ENCODE measurements at places on chromosomes 13 and 19.

GRCh38 chr13:60152114-60152513, 11.6 kb downstream of the DIAPH3 start:
- no peak for DNase-seq

- no peak for DNase-seq
Observed at GRCh38 chr13:35690581-35691207, 214.2 kb upstream of the MAB21L1 start.

- no peak for DNase-seq
Observed at GRCh38 chr13:73372666-73373627, 314.1 kb downstream of the KLF5 start.

DNA sequence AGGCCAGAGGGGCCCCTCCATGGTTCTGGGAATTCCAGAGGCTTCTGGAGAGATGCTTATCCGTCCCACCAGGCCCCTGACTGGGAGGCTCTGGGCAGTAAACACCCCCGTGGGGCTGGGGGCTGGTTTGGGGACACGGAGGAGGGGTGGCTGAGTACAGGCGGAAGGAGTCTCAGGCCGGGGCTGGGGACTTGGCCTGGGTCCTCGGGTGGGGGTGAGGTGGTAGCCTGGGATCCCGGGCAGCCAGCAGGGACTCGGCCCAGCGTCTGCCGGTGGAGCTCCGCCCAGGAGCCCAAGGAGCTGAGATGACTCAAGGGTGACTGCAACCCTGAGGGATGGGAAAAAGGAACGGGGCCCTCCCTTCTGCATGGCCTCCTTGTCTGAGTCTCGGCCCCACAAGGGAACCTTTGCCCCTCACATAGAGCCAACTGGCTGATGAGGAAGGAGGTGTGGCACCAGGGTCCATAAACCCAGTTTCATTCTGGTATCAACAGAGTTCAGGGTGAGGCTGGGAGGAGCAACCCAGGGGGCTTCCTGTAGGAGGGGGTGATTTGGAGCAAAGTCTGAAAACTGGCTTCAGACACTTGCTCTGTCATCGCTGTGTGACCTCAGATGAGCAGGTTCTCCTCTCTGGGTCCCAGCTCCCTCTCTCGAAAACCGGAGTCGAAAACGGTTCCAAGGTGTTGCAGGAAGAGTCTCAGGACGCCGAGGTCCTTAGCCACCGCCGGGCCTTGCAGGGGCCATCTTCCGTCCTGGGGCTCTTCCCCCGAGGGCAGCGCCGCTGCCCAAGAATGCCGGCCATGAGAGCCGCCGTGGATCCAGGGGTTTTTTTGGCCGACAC, 809 bp downstream of the MISP start:
- peak; percentile 81 for DNase-seq

- peak; percentile 62 for DNase-seq
Observed at GRCh38 chr19:46785054-46785979, 3.1 kb downstream of the SLC1A5 start.

DNA sequence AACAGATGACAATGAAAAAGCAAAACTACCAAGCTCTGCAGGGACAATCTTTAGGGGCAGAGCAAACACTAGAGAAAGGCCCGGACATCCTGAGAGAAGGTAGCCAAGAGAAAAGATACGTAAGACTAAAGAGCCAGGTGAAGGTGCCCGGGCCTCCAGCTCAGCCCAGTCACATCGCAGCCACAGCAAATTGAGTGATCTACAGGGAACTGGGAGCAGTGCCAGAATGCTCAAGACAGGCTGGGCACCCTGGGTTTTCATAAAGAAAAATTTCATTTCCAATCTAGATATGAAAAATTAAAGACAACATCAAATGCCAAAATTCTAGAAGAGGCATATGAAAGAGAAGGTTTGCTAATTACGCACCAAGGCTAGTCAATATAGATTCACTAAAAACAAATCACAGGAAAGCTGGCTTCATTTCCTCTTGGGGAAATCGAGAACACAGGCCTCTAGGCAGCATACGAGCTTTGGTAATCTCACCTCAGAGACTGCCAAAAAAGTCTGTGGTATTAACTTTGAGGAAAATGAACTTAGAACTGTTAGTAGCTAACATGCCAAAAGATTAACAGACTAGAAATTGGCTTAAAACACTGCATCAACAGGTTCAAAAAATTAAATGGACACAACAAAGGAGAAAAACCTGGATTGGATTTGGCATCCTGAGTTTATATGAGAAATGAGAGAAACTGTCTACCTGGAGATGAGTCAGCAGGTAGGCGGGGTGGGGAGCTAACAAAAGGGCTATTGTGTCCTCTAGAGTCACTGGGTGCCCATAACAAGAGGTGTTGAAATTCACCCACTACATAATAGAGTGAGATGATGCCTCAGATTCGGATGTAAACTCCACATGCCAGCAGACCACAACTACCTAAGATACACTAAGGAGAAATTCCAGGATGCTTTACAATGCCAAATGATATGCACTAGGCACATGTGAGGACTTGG, 6.6 kb downstream of the ANKRD10 start:
- DNase-seq = peak; percentile 17

DNA sequence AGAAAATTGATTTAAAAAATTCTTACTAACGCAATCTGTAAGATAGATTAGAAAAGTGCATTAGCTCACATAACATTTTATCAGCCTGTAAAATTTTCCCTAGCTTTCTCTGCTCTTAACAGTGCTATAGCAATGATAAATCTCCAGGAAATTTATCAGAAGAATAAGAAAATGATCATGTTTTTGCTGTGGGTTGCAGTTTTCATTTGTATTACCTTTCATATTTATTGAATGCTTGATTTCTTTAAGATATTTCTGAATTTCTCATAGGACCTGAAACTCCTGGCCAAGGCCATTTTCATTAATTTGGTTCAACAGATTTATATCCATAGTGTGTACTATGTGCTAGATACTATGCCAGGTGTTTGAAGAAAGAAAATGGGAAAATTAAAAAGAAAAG, 130.3 kb upstream of the STARD13 start:
- DNase-seq = no peak

GRCh38 chr19:651114-651818, 11.6 kb downstream of the FGF22 start:
- DNase-seq = no peak

DNA sequence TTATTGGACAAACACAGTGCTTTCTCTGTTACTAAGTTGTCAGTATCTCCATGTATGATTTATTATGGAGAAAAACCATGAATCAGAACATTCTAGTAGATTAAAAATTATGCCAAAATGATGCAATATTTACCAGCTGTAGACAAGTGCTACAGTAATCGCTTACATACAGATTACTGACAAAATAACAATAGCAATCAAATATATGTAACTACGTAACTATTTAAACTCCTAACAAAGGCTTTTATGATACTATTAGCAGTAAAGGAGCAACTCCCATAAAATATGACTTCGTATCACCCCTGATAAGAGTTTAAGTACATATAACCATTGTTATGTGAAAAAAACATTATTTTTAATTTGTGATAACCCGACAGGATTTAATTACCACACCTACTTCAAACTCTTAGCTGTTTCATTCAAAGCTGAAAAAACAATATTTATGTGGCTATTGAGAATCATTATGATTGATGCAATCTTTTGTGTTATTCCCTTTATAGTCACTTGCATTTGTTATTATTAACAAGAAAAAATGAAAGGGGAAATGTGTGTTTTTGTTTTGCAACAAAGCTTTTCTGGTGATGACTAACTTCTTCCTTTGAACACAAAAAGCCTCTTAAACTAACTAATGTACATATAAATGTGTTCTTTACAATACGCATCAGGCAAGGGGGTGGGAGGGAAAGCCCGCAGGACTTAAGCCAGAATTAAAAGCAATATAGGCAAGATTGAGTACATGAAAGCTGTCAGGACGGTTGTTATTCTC, 147.4 kb downstream of the ABCC4 start:
- DNase-seq = no peak

- DNase-seq = peak; percentile 34
Observed at GRCh38 chr13:23790577-23791170, 98.5 kb downstream of the MIPEP start.

- DNase-seq = no peak
Observed at GRCh38 chr19:793806-794205, 3.4 kb upstream of the PTBP1 start.

DNA sequence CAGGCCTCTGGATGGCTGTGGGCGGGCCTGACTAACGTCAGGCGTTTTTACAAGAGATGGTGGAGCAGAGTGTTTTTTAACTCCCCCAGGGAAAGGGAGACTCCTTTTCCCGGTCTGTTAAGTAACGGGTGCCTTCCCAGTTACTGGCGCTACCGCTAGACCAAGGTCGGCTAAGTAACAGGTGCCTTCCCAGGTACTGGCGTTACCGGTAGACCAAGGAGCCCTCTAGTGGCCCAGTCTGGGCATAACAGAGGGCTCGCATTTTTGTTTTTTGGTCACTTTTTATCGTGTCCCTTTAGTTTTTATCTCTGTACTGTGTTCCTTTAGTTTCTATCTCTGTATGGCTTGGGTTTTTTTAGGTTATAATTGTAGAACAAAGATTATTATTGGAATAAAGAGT, 10.0 kb downstream of the ZNF383 start:
- no peak for DNase-seq

DNA sequence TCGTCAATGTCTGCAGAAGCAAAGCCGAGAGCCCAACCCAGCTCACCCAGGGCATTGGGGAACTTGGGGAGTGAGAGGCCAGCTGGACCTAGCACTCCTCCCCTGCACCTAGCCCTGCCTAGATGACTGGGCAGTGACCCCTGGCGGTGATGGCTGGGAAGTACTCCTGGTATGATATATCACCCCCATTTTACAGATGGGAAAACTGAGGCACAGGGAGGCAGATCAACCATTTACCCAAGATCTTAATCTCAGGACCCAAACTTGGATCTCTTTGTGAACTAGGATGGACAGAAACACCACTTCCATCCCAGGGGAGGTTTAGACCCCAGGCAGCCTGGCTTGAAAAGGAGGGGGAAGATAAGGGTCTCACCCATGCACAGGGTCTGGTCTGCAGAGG, 43.5 kb downstream of the CCL25 start:
- no peak for DNase-seq

DNA sequence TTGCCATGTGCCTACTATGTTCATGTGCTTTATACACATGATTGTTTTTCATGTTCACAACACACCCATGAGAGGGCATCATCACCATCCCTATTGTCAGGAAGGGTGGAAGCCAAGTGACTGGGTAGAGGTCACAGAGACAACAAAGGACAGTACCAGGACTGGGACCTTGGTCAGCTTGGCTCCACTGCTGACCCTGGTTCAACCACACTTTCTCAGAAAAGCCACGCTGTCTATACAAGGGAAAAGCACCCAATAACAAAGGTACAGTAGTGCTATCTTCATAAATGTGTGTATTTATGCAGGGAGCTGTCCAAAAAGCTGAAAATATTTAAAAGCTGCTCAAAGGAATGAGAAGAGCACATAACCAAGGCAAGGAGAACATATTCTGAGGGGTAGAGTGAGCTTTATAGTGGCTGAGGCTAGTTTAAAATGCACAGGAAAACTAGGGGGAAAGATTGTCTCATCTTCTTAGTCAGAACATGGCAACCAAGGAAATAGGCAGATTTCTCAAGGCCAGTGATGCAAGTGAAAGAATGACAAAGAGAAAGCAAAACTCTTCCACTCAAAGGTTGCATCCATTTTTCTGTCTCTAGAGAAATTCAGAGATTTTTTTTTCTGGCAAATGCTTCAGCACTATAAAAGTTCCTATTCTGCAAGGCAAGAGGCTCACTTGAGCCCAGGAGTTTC, 415.0 kb downstream of the FOXO1 start:
- peak; percentile 26 for DNase-seq

GRCh38 chr13:36395280-36395679, 37.0 kb upstream of the CCNA1 start:
- DNase-seq = peak; percentile 76

DNA sequence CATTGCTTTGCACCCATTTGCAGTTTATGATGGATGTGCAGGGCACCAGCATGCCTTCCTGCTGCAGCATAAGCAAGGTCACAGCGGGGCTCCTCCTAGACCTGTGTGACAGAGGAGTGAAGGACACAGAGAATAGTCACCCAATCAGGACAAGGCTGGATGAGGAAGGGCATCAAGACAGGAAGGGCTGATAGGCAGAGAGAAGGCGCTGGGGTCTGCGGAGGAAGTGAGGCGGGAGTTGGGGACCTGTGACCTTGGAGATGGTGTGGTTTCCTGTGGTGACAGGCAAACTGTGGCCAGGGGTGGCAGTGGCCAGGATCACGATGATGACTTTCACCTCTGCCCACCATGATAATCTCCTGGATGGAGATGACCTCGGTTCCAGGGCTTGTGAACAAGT, 16.4 kb upstream of the KCTD15 start:
- no peak for DNase-seq

DNA sequence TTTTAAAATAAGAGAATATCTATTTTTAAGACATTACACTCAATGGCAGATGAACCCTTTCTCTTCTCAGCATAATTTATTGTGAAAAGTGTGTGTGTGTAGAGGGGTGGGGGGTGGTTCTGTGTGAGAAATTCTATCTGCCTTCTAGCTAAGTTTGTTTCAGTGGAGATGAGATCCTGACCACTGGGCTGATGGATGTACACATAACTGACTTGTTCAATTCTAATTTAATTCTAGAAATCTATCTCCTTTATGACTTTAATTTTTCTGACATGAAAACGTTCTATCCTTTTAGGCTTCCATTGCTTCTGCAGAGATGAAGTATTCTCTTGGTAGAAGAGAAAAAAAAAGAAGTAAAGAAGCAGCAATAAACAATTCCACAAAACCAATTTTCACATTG, 891.6 kb downstream of the PCDH9 start:
- no peak for DNase-seq

- no peak for DNase-seq
Observed at GRCh38 chr19:8626842-8627241, 3.6 kb upstream of the NFILZ start.

DNA sequence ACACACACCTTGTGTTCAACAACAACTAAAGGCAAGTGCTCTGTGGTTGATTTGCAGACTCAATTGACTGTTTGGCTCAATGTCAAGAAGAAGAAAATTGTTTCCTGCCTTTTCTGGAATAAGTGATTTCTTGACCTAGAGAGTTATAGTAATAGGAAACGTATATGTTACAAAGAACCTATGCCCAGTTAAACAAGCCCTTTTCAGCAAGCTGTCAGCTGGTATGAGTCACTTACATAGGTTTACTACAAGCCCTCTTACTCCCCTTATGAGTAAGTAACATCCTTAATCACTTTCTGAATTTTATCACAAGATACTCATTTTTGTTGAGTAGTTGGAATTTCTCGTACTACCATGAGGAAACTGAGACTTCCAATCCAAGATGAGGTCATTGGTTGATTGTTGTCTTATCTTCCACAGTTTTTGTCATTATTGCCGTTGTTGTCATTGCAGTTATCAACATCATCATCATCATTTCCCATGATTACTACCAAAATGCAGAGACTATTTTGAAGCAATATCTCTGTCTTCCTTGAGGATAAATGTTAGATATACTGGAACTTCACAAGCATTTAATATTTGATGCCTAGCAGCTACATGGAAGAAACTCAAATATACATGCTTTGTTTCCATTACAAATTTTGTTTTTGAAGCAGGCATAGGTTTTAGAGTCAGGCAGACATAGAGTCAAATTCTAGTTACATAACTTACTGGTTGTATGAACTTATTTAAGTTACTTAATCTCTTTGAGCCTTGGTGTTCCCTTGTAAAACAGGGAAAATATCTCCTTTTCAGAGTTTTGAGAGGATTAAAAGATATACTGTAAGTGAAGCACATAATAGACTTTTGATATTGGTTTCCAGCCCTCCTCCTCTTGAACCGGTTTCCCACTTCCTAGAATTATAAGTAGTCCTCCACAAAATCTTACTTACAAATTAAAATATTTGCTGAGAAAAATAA, 106.0 kb downstream of the RAP2A start:
- no peak for DNase-seq

All from kidney glomerular epithelial cell (primary cell).